Activated gamma-delta T cell treated with anti-CD3 and anti-CD28 coated beads, Interleukin-2, amount 50 U/mL, for 16 hours (primary cell): ENCODE measurements at places on chromosomes 2 and 18.

DNA sequence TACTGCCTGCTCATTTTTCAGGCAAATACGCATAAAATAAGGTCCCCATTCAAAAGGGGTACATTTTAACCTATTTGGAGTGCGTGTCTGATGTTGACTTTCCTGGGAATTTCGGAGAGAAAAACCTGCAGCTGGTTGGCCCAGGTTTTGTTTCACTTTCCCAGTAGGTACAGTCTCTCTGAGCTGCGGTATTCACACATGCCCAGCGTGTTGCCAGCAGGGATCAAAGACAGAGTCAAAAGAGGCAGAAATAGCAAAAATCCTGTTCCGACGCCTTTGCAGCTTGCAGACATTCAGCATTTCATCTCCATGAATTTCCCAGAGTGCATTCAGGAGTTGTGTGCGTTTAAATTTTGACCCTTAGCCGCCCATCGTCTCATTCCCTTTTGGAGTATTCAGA is 855.4 kb upstream of the CELF4 start:
- DNase-seq: no peak

DNA sequence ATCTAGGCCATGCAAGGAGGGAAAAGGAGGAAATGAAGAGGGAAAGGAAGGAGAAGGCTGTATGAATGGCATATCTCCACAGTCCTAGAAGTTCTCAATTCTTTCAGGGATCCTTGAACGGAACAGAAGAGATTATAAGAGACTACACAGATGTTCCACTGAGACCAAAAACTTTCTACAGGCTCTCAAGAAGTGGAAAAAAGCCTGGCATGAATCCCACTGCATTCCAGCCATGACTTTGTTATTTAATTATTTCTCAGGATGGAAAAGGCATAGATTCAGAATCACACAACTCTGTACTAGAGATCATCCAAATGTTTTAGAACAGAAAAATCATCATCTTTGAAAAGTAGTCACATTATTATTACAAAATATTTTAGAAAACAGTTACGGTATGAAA is 131.7 kb upstream of the CDH20 start:
- no peak for DNase-seq

DNA sequence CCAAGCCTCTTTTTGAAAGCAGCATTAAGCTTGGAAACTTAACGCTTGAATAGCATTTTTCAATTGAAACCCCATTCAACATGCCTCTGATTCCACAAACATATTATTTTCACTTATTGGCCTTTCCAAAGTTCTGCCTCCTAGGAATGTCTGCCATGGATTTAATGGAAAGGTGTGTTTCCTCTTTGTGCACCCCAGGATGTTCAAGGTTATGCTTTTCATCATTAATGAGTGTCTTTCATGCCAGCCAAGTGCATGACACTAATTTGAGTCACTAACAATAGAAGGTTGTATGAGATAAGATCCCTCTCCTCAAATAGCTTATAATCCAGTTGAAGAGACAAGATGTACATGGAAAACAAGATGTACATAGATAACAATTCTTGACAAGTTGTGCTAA is 84.7 kb downstream of the ALPK2 start:
- DNase-seq: no peak

DNA sequence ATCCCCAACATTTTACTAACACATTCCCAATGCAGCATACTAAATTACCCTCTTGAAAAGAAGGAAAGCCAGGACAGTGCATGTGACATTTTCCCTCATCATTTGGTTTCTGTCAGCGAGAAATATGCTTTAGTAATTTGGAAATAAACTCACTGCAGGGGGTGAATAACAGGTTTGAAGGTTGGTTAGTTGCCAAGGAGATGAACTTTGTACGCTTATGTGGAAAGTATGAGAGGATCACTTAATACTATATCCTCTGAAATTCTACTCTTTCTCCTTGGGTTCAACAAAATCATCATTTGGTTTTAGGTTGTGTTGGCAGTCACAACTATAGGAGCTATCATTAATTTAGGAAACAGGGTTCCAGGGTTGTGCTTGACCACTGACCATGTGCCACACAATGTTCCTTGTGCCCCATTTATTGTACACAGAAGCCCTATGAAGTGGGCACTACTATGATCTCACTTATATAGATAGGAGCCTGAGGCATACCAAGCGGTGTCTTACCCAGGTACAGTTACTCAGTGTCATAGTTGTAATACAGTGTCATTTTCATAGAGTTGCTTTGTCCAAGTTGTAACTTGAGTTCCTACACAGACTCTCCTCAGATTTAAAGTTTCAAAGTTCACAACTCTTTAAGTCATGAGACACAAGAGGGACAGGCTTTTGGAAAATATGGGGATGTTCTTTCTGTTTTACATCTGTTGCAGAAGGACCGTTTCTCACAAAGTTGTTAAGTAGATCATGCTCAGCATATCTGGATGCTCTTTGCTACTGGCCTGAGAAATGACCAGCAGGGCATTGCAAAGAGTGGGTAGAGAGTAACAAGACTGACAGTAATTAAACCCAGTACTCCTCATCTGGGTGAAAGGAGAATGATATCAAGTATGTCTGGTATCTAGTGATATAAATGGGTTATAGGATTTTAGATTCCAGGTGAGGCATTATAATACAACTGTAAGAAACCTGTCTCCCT is 91.8 kb downstream of the MAP4K4 start:
- DNase-seq: no peak

GRCh38 chr2:239009589-239009961 is 161.7 kb downstream of the TWIST2 start:
- no peak for DNase-seq

DNA sequence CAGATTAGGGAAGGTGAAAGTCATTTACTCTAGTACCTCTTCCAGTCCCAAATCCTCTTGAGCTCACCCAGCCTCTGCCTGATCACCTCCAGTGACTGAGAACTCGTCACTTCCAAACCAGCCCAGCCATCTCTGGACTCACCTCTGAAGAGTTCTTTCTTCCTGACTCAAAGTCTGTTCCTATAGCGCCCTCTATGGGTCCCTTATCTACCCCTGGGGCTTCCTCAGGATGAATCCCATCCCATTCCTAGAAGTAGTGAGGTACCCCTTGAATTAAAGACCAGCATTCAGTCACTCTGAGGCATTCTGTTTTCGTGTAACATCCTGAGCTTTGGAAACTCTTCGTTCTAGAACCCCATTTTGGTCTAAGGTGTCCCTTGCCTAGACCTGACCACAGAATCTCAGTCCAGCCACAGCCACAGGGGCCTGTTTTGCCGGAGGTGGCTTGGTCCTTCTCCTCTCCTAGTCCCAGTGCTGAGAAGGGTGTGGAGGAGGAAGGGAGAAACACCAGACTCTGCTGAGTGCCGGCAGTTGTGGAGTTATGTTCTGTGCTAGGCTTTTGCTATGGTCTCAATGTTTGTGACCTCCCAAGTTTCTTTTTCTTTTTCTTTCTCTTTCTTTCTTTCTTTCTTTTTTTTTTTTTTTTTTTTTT is 32.7 kb downstream of the SIX3 start:
- no peak for DNase-seq

GRCh38 chr18:58033216-58033615 is 10.8 kb upstream of the NEDD4L start:
- DNase-seq: no peak

DNA sequence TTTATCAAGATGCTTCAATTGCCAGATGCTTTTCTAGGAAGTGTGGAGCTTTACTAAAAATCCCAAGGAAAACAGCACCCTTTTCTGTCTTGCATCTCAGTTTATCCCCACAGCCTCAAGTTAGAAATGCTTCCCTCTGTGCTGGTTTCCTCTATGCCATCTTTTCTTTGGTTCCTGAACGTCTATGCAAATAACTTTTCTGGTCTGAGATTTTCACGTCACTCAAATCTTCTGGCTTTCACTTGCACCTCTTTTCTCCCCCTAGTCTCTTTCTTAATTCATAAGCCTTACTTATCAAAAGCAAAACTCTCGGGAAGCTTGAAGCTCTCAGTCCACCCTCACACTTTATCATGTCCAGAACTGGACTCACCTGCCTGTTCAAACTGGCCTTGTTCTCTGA is 33.9 kb downstream of the ARHGAP25 start:
- DNase-seq: no peak

- DNase-seq: no peak
These were observed 678.0 kb upstream of the CDH2 start for GRCh38 chr18:28854964-28855363.

DNA sequence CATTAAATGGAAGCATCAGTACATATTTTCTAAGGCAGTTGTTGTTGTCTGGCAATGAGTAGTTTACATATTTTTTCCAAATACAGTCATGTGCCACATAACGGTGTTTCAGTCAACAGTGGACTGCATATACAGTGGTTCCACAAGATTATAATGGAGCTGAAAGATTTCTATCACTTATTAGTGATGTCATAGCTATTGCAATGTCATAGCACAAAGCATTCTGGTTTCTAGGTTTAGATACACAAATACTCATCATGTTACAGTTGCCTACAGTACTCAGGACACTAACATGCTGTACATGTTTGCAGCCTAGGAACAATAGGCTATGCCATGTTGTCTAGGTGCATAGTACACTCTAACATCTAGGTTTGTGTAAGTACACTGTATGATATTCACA is 45.0 kb downstream of the RND3 start:
- DNase-seq: no peak

- no peak for DNase-seq
These were observed 27.1 kb upstream of the ZC3H15 start for GRCh38 chr2:186459009-186459408.

DNA sequence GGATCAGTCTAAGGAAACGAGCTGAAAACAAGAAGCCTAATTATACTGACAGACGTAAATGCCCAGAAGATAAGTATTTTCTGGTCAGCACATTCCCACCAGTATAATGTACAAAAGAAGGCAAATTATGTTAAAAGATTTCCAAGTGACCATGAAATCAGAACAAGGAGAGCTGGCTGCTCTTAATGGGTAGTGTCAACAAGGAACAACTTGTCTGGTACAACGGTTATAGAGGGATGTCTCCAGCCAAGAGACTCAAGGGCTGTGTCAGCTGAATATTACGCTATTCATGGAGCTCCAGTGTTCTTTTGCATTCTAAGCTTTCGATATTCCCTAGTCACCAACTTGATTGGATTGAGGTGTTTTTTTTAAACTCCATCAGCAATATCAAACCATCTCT is 8.6 kb upstream of the L3MBTL4 start:
- no peak for DNase-seq

- DNase-seq: no peak
These were observed 654 bp upstream of the ASB1 start for GRCh38 chr2:238425979-238426567.

GRCh38 chr18:62017618-62018017 is 124.8 kb upstream of the RNF152 start:
- no peak for DNase-seq

DNA sequence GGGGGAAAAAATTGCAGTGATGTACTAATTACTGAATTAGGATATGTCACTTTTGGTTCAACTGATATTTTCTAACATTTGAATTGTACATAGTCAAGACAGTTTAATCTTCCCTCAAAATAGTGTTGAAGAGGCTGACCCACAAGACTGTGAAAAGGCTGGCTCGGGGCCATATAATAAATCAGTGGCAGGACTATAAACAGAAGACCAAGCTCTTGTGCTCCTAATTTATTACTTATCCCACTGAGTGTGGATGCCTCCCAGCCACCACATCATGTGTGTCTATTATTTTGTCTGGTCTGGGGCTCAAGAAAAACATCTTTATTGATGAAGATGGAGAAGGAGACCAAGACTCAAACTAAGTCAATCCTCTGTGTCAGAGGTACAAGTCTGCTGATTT is 64.4 kb downstream of the PLEKHM3 start:
- no peak for DNase-seq

DNA sequence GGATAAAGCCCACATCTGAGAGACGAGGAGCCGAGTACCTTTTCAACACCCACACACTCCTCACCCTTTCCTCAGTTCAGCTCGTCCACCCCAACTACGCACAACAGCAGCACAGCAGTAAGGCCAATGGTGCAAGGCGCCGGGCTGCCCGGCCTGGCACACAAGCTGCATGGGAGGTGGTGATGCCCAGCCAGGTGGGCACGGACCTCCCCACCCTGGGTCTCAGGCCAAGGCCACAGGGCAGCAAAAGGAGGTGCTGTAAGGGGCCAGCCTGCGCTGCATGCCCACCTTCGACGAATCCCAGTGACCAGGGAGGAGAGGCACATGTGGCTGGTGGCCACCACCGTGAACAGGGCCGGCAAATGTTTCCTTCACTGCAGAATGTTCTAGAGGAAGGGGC is 36.5 kb upstream of the MLPH start:
- DNase-seq: no peak

DNA sequence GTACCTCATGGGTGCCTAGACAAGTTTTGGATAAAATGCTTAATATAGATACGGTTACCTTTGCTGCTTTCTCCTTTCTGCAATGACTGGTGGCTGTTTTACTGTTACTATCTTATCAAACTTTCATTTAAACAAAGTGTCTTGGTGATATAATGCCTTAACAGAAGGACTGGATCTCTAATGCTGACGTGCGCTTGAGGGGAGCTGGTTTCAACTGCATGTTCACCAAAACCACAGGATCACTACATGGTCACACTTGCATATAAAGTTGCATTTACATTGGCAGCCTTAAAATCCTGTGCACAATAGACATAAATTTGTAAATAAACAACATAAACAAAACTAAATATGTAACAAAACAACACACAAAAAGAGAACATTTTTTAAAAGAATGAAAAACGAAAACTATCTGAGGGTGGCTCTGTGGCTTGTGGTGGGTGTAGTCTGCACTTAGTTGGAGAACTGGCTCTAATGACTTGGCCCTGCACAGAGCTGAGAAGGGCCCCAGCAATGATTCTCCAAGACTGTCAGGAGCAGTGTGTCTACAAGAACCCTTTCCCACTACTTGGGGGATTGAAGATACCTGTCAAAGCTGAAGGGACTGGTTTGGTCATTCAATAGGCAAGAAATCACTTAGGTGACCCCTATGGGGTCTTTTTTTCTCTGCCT is 135.5 kb downstream of the UXS1 start:
- no peak for DNase-seq

DNA sequence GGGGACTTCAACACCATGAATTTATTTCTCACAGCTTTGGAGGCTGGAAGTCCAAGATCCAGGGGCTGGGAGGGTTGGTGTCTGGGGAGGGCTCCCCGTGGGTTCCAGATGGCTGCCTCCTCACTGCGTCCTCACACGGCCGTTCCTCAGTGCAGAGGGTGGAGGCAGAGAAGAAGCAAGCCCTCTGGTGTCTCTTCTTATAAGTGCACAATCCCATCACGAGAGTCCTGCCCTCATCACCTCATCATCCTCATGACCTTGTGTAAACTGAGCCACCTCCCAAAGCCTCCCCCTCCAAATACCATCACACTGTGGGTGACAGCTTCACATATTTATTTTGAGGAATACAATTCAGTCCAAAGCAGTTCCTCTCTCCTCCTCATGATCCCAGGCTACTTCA is 26.3 kb downstream of the TMEM163 start:
- DNase-seq: no peak

DNA sequence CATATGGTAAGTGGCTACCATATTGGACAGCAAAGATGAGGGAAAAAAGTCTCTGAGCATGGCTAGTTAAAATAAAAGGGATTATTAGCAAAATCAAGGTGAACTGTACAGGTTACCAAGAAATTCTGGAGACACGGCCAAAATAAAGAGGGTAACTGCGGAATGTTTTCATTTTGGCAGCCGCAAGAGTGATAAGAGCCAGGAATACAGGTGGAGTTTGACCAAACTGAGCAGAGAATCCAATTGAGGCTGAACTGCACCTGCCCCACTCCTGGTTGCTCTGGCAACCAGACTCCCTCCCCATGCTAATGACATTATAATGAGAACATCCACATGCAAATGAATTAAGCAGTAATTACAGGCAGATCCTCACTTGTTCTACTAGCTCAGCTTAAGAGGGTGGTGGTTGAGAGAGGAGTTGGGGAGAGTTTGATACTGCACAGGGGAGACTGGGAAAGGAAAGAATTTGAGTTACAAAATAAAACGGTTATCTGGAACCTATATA is 18.8 kb upstream of the EPHA4 start:
- DNase-seq: no peak
